Stimulated activated CD4-positive, alpha-beta T cell treated with anti-CD3 and anti-CD28 coated beads, Interleukin-15, amount 100 ng/mL, for 1 hour (primary cell): ENCODE measurements at places on chromosomes 11 and 22.

DNA sequence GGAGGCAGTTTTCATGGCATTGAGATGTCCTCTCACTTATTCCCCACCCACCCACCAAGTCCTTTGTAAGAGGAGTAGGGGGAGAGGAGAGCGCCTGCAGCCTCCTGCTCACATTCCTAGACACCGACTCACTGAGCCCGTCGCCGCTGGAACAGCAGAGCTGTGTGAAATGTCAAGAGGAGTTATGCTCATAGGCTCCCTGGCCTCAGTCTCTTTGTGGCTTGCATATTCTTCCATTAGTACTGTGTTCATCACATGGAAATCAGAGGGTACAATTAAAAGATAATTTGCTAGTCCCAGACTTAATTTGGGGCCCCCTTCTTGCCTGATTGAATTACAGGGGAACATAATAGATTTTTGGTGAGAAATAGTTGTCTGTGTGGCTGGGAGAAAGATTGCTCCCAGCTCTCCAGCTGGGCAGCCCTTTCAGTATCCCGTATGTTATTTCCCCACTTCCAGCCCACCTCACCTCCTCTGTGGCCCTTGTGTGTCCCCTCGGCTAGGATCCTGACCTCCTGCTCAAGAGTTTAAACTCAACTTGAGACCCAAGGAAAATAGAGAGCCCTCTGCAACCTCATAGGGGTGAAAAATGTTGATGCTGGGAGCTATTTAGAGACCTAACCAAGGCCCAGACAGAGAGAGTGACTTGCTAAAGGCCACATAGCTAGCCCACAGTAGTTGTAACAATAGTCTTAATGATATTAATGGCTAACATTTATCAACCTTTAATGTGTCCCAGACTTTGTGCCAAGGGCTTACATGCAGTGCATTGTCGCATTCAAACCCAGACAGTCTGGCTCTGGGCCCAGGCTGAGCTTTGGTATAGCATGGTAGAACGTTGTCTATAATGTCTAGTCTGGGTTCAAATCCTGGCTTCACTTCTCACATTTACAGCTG lies 32.2 kb downstream of the LIMK2 start:
- no peak for DNase-seq

GRCh38 chr11:35257281-35257680 lies 118.3 kb downstream of the CD44 start:
- DNase-seq: no peak

GRCh38 chr22:38027487-38027886 lies 29.7 kb upstream of the PICK1 start:
- no peak for DNase-seq

GRCh38 chr11:12375720-12376119 lies 1.7 kb upstream of the PARVA start:
- DNase-seq: no peak

DNA sequence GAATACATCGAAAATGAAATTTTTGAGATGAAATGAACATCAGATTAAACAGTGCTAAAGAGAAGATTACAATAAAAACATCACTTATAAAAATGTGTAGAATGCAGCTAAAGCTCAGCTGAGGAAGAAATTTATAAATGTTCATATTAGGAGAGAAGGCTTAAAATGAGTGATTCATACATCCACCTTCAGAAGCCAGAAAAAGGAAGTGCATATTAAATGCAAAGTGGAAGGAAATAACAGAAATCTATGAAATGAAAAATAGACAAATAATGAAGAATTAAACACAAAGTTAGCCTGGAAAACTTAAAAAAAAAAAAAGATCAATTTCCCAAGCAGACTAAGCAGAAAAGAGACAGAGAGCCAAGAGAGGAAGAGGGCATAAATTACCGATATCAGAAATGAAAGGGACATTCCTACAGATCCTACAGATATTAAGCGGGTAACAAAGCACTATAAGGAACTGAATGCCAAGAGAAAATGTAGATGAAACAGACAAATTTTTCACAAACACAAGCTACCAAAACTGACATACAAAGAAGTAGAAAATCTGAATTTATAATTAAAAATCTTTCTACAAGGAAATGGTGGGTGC lies 7.2 kb upstream of the MOB2 start:
- DNase-seq: no peak

- no peak for DNase-seq
These were observed 14.1 kb upstream of the TMPRSS6 start for GRCh38 chr22:37123649-37124048.

DNA sequence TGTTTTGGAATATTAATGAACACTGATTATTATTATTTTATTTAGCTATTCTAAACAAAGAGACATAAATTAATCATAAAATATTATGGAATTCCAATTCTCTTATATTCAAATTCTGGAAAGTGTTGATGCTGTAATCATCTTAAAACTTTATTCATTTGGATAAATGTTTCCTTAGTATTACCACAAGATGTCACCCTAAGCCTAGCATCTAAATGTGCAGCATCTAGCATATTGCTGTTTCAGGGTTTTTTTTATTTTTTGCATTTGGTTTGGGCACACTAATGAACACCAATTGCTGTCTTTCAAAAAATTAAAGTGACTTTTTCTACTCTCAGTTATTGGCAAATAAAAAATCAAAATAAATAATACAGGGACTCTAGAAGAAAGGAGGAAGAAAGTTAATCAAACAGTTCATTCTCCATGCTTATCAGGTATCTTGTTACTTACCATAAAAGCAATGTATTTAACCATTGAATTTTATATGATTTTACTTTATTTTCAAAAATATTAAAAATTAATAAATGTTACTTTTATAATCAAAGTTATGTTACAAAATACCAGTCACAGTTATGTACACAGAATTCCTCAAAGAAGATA lies 31.8 kb downstream of the DLG2 start:
- DNase-seq: no peak

GRCh38 chr11:65529475-65530156 lies 4.7 kb downstream of the SCYL1 start:
- no peak for DNase-seq

GRCh38 chr11:35742707-35743454 lies 80.3 kb downstream of the TRIM44 start:
- no peak for DNase-seq

DNA sequence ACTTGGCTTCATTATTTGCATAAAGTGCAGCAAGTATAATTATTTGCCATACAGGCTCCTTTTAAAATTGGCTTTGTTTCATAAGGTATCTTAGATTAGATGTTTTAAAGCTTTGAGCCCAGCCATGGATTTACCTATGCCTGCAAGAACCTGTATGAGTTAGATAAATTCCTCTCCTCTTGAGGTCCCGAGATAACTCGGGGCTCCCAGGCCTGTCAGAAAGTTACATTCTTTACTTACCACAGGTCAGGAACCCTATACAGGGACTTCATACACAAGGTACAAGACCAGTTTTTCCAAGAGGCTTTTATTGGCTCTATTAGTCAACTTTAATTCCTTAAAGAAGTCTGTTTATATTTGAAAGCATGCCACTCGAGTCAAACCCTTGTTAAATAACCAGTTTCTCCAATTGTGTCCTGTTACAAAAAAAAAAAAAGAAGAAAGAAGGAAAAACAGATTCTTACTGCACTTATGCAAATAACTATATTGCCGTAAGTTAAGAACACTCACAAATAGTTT lies 2.3 kb upstream of the C1QTNF6 start:
- no peak for DNase-seq

DNA sequence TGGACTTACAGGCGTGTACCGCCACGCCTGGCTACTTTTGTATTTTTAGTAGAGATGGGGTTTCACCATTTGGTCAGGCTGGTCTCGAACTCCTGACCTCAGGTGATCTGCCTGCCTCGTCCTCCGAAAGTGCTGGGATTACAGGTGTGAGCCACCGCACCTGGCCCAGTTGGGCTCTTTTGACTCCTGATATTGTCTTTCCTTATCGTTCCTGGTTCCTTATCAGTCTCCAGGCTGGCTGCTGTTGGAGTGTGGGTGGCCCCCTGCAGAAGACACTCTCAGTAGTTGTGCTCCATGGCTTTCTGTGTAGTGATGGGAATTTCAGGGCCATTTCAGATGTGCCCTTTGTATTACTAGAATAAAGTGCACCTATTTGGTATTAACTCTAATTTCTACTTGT lies 55.3 kb downstream of the C22orf31 start:
- no peak for DNase-seq

GRCh38 chr22:44270556-44270880 lies 42.2 kb downstream of the SHISAL1 start:
- DNase-seq: no peak

- no peak for DNase-seq
These were observed 48.3 kb downstream of the RAB30 start for GRCh38 chr11:83023410-83023809.

DNA sequence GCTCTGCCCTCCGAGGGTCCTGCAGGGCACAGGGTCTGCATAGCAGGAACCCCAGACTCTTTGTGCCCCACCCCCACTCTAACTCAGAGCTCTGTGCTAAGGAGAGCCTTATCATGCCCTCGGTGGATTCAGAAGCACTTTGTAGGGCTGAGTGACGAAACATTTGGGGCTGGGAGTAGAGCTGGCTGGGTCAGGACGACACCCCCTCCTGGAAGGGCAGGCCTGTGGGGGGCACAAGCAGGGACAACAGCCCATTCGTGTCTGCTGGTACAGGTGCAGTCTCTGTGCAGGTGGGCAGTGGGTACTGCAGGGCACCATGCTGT lies 8.9 kb downstream of the APOBEC3A start:
- DNase-seq: no peak

- DNase-seq: no peak
These were observed 43.3 kb downstream of the MYEOV start for GRCh38 chr11:69337211-69337721.

DNA sequence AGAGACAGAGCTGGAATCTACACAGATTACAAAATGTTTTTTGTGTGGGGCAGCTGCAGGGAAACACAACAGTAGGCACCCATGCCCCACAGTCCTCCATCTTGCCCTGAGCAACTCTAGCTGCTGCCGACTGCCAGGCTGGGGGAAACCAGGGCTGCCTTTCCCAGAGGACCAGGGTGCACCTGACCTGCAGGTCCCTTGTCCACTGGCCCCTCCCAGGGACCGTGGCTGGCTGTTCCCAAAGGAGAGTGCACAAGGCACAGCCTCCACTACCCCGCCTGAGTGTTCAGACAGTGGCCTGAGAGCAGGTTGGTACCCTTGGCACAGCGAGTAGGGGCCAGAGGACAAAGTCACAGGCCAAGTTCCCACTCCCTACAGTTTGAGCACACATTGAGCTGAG lies 181.8 kb downstream of the BARX2 start:
- no peak for DNase-seq

- DNase-seq: peak; percentile 50
These were observed 8.2 kb downstream of the UPB1 start for GRCh38 chr22:24503137-24503842.

DNA sequence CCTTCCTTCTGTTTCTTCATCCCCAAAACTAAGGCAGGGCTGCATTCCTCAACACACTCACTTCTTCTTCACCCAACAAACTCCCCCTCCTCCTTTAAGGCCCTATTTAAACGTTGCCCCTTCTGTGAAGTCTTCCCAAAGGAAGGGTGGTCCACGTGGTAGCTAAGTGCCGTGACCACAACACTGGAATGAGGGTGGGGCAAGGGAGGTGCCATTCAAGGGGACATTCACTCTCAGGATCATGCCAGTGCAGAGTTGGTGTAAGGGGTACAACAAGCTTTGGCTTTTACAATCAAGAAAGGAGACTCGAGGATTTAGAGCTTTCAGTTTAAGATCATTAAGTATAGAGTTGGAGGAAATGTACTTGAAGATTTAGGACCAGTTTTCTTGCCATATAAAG lies 8.0 kb upstream of the MS4A10 start:
- no peak for DNase-seq

DNA sequence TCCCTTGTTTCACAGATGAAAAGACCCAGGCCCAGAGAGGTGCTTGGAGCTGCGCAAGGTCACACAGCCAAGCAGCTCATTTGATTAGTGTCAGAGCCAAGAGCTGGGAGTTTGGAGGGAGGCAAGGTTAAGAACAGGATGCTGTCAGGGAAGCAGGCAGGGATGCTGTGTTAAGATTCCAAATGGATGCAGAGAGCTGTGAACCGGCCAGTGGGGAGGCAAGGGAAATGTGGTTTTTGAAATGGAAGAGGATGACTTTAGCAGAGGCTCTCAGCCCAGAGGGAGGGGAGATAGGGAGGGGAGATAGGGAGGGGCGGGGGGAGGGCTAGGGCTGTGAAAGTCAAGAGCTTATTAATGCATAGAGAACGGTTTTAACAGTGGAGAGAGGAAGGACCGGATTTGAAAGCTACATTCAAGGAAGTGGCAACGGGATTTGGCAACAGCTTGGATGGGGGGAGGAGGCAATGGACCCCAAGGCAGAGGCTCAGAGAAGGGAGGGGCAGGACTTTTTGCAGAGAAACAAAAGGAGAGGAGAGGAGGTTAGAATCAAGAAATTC lies 13.0 kb downstream of the RTN4RL2 start:
- DNase-seq: no peak

- no peak for DNase-seq
These were observed 149.2 kb downstream of the MIAT start for GRCh38 chr22:26806445-26807175.
